ENCODE measurements at places on chromosomes 11 and 22.

DNA sequence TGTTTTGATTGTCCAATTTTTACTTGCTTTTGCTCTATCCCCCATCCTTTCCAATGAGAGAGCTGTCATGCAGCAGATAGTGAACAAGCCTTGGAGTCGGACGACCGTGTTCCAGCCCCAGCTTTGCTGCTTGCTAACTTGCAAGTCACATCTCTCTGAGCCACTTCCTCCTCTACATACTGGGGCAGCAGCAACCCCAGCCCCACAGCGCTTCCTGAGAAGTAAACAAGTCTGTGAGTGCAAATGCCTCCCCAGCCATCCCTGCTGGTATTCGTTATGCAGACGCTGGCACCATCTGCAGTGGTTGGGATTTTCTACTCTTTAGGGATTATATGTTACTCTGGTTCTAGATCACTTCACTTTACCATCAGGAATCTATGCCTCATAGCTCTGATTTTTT is 35.0 kb downstream of the TPBGL start:
- DNase-seq, result no peak

DNA sequence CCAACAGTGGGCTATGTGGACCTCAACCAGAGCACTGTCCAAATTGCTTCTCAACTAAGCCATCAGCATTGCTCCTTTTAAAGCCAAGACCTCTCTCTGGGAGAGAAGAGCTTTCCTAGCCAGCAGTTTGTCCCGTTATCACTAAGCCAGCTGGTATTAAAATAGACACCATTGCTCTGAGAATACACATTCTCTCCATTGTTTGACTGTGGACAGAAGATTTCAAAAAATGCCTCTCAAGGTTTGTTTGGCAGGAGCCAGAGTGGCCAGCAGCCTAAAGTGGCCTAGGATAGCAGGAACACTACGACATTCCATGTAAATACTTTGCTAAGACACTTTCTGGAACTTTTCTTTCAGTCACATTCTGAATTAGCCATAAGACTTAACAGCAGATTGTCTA is 41.3 kb downstream of the EIF4ENIF1 start:
- DNase-seq, result no peak

GRCh38 chr22:44371741-44372525 is 59.2 kb upstream of the SHISAL1 start:
- no peak for DNase-seq

DNA sequence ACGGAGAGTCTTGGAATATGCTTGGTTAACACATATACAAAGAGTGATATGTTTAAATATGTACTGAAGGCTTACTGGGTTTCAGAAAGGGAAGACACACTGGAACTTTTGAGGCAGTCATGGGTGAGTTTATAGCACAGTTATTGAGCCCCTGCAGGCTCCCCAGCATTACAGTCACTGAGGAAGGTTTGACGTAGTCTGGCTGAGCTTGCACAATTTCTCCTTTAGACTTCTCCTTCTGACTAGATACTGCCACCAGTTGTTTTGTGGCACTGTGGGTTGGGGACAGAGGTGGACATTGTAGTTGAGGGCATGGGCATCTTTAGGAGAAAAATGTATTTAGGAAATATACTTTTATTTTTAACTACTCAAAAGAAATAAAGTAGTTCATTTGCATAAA is 285.4 kb downstream of the C11orf87 start:
- DNase-seq, result no peak

DNA sequence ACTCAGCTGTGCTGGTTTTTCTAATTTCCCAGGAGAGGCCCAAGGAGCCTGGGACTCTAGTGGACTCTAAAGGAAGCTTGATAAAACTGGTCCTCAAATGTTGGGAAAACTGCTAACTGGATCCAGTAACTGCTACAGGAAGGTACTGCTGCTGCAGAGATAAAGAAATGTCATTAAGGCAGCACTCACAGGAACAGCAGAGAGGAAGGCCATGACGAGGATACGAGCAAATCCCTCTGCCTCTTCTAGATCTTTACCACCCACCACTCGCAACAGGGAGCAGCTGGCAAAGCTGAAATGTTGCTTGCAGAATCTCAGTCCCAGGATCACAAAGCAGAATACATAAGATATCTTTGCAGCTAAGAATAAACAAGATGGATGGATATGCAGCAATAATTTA is 23.5 kb downstream of the TTC28 start:
- DNase-seq, result no peak

DNA sequence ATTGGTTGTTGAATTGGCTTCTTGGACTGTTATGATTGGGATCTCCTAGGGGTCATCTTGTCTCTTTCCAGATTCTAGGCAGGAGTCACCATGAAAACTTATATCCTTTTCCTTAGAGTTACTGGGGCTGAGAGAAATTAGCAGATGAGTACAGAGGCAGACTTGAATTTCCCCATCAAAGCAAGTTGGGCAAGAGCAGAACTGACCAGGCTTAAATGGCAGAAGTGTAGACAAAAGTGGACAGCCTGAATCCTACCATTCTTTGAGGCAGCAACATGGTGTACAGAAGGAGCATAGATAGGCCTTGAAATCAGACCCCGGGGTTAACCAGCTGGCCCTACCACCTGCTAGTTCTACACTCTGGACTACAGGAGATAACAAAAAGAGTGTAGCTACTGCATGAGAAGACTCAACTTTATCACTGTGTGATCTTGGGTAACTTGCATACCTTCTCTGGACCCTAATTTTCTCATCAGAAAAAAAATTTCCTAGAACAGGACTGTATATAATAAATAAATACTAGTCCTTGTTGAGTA is 427.4 kb upstream of the CADM1 start:
- DNase-seq, result no peak

DNA sequence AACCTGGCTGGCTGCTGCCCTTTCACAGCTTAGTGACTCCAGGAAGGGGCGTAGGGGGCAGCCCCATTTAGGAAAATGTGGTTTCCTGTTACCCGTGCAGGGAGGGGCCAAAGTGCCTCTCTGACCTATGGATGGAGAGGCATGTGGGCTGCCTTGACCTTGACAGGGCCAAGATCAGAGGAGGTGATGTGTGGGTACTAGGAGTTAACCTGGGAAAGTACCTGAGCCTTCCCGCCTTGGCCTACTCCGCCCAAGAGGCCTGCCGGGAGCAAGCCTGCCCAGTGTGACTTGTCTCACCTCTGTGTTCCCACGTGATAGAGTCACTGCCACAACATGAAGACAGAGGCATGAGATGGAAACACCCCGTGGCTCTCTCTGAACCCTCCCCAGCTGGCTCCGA is 33.4 kb downstream of the GRAMD4 start:
- DNase-seq, result no peak

DNA sequence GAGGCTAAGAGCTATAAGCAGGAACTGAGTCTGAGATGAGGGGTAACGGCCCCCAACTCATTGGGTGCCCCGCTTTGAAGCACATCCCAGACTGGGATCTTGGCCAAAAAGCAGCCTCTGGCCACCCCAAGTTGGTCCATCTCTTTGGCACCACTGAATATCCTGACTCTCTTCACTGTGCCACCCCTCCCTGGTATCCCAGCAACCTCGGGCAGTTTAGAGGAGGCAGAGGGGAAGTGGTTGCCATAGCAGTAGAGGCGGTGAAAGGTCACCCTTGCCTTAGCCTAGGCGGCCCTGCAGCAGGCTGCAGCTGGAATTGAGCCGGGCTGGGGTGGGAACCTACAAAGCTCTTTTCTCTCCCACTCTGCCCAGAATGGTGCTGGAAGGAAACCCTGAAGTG is 1.1 kb downstream of the PELI3 start:
- peak; percentile 34 for DNase-seq

GRCh38 chr11:107196732-107197131 is 178.5 kb upstream of the GUCY1A2 start:
- peak; percentile 49 for DNase-seq

GRCh38 chr22:28435140-28435768 is 244.4 kb downstream of the TTC28 start:
- DNase-seq, result no peak

- no peak for DNase-seq
Observed at GRCh38 chr11:102177126-102177525, 66.9 kb downstream of the YAP1 start.

DNA sequence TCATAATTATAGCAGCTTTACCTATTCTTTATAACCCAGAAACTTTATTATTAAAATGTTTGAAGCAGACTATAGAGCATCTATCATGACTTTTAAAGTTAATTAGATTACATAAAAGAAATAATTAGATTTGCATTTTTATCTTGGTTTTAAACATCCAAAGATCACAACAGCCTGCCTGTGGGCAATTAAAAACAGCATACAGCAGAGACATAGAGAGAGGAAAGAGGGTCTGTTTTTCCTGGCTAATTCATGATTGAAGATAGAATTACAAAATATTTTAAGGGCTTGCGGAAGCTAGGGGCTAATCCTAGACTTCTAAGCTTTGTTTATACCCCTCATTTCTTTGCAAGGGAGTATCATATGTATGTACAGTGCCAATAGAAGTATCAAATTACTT is 178.1 kb downstream of the SOX6 start:
- DNase-seq, result no peak

All from hepatocyte (in vitro differentiated cells).